ENCODE measurements at places on chromosomes 12 and 14. TPM values are rescaled to one million over a fixed set of nuclear protein-coding genes. Genes with fewer than 3 reads are reported as not detected.

DNA sequence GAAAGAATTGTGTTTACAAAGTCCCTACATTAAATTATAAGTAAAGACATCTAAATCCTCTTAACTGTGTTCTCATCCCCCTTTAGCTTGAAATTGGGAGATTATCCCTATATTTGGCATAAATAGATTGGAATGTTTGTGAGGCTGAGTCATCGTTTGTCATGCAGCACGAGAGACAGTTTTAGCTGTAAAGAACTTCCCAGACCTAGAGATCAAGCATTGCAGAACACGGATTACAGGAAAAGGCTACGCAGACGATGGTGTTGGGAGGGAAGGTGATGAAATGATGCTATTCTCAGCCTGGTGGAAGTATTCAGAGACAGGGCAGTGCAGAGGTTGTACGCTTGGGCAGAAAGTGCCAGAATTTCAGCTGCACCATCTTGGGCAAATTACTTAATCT, 93.8 kb downstream of the PTPRB start:
- DNase-seq, result peak; percentile 89

DNA sequence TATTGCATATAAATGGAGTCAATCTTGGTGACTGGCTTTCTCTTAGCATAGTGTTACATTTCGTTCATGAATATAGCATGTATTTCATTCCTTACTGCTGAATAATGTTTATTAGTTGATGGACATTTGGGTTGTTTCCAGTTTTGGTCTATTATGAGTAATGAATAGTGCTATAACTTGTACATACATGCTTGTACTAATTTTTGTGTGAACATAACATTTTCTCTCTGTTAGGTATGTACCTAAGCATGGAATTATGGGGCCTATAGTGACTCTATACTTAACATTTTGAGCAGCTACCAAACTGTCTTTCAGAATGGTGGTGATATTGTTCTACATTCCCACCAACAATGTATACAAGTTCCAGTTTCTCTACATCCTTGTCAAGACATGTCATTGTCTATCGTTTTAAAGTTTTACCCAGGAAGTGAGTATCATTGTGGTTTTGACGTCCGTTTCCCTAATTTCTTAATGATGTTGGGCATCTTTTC, 23.1 kb downstream of the ATP2A2 start:
- DNase-seq, result peak; percentile 19

IL26 gene
- total RNA-seq, result not detected

HCAR2 gene
- total RNA-seq, result 7.2 TPM

TMPRSS12 gene
- 1.9 TPM for total RNA-seq
